ENCODE measurements at places on chromosomes 6 and 20.
A peak's percentile ranks its signal among the peaks of the same experiment; 100 is the strongest.

- DNase-seq: no peak
These were observed 7.8 kb downstream of the GTPBP2 start for GRCh38 chr6:43621078-43621835.

- no peak for DNase-seq
These were observed 39.6 kb downstream of the HLA-F start for GRCh38 chr6:29762781-29763214.

DNA sequence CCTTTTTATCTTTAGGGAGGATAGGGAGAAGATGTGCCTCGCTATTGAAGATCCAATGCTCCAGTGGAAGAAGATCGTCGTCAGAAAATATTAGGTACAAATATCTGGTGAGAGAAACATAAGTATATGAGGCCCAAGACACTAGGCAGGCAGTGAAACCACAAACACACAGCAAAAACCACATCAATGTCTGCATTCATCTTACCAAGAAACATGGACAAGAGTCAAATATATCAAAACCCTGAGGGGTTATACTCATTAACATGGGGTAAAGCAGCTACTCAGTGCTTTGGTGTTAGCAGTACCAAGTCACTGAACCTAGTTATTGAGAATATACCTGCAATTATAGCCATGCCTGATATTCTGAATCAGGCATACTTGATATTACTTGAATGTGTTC, 101.4 kb upstream of the FAM184A start:
- no peak for DNase-seq

DNA sequence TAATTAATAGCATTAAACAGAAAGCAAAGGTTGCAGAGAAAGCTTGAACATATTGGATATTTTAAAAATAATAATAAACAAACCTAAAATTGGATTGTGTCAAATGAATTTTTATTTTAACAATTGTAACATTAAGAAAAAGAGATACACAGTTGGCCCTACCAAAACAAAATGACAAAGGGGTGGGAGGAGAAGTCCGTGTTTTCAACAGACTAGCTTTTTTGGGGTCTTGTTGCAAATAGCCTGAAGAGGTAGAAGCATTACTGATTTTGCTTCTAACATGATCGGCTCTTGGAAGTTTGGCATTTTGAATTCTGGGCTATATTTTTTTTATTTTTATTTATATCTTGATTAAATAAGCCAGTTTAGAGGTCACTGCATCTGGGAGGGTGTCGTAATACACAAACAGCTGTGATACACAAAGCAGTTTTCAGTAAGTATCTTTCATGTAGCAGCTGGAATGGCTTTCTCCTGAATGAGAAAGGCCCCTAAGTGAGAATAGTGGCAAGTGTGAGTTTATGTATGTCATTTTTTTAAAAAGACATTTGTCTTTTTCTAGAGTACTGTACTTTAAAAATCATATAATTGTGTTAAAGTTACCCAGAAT, 85.5 kb upstream of the ZNF217 start:
- no peak for DNase-seq

DNA sequence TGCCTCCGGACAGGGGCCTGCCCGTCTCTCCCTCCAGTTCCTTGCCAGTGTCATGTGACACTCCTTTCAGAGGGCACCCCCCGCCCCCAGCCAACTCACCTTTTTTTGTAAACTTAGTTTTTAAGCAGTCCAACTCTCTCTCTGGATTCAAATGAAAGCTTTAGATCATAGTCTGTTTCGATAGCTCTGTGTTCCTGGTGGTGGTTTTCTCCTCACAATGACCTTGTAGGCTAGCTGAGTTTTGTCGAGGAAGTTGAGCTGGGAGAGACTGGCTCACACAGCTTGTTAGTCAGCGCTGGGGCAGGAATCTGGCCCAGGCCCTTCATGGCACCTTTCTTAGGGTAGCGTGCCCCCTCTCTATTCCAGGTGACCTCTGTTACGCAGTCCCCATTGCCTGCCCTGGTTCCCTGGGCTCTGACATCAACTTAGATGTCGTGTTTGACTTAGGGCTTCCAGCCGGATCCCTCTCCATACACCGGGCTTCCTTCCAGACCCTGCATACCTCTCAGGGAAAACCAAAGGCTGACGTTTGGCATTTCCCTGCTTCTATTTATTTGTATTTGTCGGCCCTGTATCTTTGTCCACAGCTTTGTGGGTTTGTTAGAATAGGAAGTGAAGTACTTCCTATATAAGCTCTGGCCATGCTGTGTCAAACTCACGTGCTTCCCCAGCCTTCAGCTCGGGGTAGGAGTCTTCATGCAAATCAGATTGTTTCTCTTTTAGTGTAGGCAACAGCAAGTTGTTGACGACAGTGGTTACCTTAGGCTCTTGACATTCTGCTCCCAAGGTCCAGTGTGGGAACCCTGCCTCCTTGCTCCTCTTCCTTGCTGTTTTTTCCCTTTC, 12.7 kb downstream of the IGF2R start:
- peak; percentile 17 for DNase-seq

DNA sequence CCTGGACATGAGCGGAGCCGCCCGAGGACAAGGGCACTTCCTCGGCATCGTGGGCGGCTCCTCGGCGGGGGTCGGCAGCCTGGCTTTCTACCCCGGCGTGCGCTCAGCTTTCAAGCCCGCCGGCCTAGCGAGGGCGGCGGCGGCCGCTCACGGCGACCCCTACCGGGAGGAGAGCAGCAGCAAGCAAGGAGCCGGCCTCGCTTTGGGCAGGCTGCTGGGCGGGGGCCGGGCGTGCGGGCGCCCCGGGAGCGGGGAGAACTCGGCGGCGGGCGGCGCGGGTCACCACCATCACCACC, 6.7 kb downstream of the PRDM13 start:
- DNase-seq: peak; percentile 63

DNA sequence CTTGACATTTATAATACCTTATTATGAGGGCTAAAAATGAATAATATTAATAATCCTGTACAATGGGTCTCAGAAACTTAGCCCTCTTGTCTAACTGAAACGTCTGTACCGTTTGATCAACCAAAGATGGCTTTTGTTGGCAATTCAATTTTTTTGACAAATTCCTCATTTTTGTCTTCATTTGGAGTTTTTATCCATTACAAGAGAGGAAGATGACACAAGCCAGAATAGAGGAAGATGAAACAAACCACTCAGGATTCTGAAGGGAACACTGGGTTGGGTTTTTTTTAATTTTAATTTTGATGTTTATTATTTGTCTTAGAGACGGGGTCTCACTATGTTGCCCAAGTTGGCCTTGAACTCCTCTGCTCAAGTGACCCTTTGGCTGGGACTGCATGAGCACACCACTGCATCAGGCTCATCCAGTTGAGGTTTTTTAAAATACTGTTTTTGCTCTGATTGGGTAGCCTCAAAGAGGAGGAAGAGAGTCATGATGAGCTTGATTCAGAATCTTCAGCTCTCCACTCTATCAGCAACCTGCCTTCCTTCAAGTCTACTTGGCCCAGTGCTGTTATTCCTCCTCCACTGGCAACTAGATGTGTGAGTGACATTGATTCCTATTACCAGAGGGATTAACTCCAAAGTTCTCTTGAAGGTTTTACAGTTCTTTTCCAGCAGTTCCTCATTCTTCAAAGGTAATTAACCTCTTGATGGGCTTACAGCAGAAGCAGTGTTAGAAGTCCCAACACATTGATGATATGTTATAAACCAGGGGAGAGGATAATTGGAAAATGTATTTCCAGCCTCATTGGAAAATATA, 71.3 kb downstream of the ATXN1 start:
- no peak for DNase-seq

DNA sequence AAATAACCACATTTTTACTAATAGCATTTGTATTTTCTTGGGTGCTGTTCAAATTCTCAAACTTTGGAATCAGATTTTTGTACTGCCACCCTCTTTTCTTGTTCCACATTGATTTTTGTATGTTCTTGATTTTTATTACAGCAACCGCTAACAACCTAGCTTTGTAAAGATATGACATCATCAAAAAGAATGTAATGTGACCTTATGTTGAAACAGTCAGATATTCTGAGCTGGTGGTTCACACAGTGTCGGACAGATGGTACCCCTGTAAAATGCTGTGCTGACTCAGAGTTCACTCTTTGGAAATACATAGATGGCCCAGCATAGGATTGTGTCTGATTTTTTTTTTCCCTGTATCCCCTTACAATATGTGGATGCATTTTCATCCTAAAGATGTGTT, 118.9 kb downstream of the QKI start:
- DNase-seq: no peak

DNA sequence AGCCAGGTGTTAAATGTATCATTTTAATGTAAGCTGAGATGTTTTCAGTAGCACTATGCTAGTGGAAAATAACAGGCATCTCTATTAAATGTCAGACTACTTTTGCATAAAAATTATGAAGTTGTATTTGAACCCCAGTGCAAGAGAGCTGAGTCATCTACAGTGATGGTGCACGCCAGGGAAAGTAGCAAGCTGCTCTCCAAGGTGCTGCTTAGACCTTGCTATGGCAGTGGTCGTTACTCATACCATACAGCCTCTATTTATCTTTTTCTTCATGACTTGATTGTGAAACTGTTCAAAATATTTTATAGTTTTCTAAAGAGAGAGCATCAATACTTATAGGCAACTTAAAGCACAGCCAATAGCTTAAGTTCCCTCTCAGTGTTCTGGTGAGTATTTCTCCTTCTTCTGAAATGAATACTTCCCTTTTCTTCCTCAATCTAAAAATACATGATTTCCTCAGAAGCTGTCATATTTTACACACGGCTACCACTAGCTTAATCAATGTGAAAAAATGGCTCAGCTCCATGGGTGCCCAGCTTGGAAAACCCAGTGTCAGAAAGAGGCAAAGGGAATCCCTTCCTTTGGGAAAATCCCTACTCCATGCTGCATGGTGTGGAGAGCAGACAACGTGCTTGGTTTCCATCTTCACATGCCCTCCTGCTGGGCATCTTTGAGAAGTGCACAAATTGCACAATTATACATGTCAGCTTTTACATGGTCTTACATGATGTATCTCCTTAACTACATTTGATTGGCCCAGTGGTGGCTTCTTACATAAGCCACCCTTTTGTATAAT, 105.6 kb downstream of the ELOVL4 start:
- DNase-seq: no peak

- no peak for DNase-seq
These were observed 114.7 kb upstream of the PRL start for GRCh38 chr6:22411376-22412105.

- DNase-seq: no peak
These were observed at the start of gene DAAM2 for GRCh38 chr6:39791850-39792539. Gene DAAM2, plus strand, starts transcription at chr6:39792376. Its CDS starts 63,927 bp downstream, at chr6:39856303.

DNA sequence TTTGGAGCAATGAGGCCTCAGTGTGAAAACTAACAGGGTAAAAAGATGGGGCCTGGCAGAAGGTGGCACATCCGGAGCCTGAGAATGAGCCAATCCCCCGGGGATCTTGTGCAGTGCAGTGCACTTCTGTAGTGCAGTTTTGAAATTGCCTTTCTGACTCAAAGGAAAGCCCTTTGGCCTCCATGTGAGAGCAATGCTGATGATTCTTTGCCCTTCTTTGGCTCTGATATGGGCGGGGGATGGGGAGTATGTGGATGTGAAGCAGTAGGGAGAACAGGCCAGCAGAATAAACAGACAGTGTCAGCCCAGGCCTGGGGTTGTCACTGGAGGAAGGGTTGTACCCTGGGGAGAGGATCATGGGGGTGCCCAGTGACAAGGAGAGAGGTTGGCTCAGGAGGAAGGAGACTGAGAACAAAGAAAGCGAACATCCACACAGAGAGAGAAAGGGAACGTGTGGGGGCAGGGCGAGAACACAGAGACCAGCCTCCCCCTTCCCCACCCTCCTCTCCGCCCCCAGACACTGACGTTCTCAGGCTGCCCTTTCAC, 351.2 kb downstream of the CDC5L start:
- DNase-seq: no peak

GRCh38 chr6:156423829-156424228, 353.3 kb upstream of the ARID1B start:
- peak; percentile 72 for DNase-seq

GRCh38 chr6:2881423-2881822, 21.7 kb downstream of the SERPINB9 start:
- DNase-seq: no peak

DNA sequence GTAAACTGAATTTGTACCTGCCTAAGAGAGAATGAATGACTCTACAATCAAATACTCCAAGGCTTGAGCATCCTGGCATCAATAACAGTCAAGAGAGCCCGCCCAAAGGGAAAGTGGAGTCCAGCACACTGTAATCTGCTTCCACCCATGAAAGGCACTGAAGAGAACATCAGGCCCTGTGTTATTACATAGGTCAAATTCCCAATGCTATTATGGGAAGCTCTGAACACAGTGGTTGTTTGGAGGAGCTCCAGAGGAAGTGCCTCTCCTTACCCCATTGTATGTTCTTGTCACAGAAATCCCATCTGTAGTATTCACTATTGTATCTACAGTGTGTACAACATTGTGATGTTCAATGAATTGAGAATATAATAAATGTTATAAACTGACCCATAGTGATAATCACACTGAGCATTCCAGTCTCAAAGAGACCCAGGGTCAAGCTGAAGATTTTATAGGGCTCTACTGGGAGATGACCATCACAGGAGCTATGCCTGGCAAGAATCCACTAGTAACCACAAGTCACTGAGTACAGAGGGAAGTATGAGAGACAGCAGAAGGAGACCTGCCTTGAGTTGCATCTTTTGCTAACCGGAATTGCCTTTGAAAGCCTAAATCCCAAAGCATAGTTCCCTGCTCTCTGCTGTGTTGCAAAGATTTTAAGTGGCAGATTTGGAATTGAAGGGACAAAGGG, 446.7 kb downstream of the GJA1 start:
- no peak for DNase-seq

DNA sequence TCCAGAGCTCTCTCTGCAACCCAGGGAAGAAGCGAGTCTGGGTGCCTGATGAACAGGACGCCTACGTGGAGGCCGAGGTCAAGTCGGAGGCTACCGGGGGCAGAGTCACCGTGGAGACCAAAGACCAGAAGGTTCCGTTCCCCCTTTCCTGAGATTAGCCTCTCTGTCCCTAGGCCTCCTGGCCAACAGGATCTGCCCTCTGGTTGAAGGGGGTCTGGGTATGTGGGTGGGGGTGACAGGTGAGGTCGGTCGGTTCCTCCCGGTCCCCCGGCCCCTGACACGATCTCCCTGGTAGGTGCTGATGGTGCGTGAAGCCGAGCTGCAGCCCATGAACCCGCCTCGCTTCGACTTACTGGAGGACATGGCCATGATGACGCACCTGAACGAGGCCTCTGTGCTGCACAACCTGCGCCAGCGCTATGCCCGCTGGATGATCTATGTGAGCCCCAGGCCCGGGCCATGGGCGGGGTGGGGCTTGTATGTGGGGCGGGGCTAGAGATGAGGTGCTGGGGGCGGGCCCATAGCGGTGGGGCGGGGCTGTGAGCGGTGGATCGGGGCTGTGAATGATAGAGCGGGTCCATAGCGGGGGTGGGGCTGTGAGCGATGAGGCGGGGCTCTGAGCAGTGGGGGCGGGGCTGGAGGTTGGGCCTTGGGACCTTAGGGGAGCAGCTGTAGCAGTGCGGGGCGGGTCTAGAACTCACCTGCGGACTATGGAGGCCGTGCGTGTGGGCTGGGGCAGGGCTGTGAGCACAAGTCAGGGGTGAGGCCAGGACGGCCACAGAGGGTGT, 23.9 kb downstream of the MYH7B start:
- no peak for DNase-seq

DNA sequence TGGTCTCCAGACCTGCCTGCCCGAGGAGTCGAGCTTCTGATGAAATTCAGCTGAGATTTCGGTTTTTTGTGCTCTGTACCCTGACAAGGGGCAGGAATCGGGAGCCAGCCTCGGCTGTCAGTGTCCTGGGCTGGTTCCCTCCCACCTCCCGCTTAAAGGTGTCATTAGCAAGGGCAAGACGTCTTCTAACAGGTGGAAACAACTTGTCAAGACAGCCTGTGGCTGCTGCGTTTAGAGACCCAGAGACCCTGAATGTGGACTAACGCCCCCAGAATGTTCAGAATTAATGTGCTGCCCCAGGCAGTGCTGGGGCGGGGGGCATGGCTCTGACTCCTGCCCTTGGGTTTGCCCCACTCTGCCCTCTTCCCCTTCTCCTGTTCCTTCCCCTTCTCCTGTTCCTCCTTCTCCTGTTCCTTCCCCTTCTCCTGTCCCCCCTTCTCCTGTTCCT, 69.7 kb downstream of the PHACTR3 start:
- no peak for DNase-seq
